Activated T-cell treated with anti-CD3 and anti-CD28 coated beads for 4 hours (primary cell): ENCODE measurements at places on chromosomes 2 and 18.

GRCh38 chr2:214765180-214765579 is 44.3 kb downstream of the BARD1 start:
- no peak for DNase-seq

DNA sequence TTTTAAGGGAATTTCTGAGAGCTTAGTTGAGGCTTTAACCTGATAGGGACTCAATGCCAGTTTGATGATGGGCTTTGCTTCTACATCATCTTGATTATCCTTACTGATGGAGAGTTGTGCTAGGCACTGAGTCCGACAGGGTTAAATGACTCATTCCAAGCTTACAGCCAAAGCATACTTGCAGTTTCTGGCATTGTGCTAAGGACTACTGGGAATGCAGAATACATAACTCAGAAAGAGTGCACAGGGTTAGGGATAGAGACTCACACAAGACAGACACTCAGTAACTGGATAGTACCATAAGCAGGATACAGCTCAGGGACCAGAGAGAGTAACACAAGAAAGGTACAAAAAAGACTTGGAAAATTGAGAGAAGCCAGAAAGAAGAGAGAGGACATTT is 94.1 kb upstream of the SLC14A2 start:
- DNase-seq: no peak

- DNase-seq: no peak
Measured at GRCh38 chr18:11956371-11957308, 24.7 kb upstream of the IMPA2 start.

- no peak for DNase-seq
Measured at GRCh38 chr2:190815226-190815625, 65.4 kb upstream of the GLS start.

DNA sequence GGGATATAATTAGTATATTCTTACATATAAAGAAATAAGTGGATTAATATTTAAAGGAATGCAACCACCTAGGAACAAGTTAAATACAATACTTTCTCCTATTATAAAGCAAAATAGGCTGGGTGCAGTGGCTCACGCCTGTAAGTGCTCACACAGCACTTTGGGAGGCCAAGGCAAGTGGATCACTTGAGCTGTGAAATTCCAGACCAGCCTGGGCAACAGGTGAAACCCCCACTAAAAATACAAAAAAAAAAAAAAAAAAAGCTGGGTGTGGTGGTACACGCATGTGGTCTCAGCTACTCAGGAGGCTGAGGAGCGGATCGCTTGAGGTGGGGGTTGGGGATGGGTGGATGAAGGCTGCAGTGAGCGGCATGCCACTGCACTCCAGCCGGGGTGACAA is 286.2 kb upstream of the EPC2 start:
- DNase-seq: no peak

DNA sequence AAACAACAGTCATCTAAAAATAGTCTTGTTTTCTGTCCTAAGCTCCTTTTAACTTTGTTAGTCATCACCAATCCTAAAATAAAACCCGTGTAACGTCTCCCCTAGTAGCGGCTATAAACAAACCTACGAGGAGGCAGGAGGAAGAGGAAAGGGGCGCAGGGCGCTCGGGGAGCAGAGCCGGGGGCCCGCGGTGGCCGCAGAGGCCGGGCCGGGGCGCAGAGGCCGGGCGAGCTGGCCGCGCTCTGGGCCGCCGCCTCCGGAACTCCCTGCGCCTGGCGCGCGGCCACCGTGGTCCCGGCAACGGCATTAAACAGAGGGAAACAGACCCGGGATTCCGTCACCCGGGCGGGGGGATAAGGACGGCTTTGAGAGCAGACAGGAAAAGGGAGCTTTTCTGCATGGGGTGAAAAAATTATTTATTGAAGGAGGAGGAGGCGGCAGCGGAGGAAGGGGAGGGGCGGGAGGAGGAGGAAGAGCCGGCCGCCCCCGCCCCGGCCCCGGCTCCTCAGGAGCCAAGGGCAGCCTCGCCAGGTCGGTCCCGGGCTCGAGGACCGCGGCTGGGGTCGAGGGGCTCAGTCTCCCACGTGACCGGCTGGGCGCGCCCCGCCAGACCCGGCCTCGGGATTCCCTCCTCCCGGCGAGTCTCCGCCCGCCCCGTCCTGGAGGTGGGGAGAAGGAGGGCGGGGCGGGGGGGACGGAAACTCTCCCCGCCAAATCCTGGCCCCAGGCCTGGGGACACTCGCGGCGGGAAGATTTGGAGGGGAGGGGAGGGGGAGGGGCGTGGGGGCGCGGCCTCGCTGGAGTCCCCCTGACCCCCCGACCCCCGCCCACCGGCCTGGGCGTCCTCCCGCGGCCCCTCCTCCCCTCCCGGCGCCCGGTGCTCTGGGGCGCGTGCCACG is 1.8 kb upstream of the NFATC1 start:
- no peak for DNase-seq

DNA sequence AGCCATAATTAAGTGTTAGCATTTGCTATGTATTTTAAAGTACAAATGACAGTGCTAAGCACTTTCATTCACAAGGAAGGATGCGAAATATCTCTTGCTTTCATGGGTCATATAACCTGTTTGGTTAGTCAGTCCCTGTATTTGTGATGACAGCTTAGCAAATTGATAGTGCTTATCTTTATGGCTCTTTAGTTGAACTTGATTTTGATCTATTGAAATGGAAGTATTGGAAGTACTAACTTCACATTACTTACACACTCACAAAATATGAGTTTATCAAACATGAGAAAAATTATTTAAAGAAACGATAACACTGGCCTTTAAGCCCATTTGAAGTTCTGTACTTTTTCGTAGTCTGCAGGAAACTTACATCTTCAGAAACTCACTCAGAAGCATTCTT is 97.4 kb upstream of the NEUROD1 start:
- DNase-seq: no peak

DNA sequence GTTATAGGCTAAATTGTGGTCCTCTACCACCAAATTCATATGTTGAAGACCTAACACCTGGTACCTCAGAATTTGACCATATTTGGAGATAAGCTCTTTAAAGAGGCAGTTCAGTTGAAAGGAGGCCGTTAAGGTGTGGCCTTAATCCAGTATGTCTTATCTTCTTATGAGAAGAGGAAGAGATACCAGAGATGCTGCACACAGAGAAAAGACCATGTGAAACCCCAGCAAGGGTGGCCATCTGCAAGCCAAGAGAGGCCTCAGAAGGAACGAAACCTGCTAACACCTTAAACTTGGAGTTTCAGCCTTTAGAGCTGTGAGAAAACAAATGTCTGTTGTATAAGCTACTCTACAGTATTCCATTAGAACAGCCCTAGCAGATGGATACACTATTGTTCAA is 528.1 kb upstream of the DCC start:
- DNase-seq: no peak

GRCh38 chr2:159266554-159266953 is 19.9 kb downstream of the WDSUB1 start:
- no peak for DNase-seq

- DNase-seq: no peak
Measured at GRCh38 chr2:100000915-100001707, 141.3 kb downstream of the AFF3 start.

DNA sequence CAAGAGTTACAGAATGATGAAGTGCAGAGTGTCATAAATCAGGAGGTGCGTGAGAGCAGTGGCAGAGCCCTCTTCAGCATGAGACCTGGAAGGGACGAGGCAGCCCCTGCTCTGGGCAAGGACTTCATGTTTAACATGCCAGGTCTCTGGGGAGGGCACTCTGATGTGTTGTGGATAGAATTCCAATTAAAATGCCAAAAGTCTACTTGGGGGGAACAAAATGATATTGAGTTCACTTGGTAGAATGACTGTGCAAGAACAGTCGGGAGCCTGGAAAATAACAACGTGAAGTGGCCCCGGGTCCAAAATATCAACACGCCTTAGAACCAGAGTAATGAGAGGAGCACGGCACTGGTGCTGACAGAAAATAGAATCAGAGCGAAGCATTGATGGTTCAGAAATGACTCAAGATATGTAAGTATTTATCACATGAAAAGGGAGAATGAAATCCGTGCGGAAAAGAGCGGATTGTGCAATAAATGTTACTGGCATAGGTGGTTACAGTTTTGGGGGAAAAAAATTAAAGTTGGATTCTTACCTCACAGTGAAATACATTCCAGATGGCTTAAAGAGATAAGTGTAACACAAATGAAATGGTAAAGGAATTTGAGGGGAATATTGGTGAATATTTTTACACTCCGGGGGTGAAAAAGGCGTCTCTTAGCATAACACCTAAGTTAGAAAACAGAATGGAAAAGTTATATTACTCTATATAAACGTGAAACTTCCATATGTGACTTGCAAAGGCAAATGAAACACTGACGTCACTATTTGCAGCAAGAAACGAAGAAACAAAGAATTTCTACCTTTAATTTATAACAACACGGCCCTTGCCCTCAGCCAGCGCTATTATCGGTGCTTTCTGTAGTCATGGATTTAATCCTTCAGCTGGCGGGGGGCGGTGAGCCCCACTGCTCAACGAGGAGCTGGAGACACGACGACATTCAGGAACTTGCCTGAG is 159.4 kb upstream of the TWIST2 start:
- DNase-seq: no peak

DNA sequence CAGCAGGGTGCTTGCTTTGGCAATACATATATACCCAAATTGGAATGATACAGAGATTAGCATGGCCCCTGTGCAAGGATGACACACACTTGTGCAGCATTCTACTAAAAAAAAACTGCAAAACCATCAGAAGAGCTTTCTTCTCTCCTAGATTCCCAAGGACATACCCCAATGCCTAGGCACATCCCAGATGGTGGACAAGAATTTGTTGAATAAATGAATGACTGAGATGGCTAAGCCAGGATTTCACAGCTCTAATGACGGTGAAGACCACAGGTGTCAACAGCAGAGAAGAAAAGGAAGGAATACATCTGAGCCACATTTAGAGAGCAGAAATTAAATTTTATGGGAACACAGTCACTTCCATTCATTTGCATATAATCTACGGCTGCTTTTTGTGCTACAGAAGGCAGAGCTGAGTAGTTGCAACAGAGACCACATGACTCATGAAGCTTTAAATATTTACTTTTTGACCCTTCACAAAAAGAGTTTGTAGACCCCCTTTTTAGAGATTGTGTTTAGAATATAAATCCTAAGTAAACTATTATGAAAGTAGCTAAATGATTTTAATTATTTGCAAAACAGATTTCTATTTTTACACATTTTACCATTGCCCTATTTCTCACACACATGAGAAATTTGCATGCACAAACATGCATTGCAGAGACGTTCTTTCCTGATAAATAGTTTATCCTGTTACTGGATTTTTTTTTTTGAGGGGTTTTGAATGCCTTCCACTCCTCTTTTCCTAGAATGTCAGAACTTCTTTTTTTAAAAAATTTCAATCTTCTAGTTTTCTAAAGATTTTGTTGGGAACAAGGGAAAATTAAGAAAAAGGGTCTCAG is 119.0 kb downstream of the PMAIP1 start:
- DNase-seq: no peak

GRCh38 chr2:127398239-127398590 is 10.4 kb upstream of the MAP3K2 start:
- DNase-seq: no peak

DNA sequence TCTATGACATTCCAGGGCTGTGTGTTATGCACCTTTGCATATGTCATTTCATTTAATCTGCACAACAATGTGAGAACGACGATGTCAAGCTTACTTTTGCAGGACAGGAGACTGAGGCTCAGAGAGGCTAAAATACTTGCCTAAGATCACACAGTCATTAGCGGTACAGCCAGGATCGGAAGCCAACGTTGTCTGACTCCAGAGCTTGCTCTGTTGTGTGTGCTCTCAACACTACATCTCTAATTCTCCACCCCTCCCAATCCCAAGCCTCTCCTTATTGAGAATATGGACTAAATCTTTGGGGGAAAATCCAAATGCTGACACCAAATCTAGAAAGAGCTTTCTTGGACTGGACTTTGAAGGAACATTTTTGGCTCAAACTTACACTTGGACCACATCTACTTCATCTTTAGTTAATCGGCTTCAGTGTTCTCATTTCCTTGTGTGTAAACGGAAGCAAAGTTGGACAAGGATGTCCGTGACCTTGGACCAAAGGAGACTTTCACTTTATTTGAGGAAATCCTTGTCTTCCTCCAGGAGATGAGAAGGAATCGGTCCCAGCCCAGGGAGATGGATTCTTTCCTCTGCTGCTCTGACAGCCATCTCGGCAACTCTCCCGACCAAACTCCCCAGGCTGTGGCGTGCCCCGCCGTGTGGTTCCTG is 242.4 kb downstream of the LPIN1 start:
- no peak for DNase-seq

- no peak for DNase-seq
Measured at GRCh38 chr2:182610231-182610630, 105.8 kb upstream of the DNAJC10 start.

GRCh38 chr18:26618135-26618534 is 69.8 kb upstream of the KCTD1 start:
- no peak for DNase-seq

- no peak for DNase-seq
Measured at GRCh38 chr2:180319586-180320405, 312.7 kb upstream of the CWC22 start.

- DNase-seq: no peak
Measured at GRCh38 chr2:149606251-149606811, 18.8 kb upstream of the MMADHC start.

DNA sequence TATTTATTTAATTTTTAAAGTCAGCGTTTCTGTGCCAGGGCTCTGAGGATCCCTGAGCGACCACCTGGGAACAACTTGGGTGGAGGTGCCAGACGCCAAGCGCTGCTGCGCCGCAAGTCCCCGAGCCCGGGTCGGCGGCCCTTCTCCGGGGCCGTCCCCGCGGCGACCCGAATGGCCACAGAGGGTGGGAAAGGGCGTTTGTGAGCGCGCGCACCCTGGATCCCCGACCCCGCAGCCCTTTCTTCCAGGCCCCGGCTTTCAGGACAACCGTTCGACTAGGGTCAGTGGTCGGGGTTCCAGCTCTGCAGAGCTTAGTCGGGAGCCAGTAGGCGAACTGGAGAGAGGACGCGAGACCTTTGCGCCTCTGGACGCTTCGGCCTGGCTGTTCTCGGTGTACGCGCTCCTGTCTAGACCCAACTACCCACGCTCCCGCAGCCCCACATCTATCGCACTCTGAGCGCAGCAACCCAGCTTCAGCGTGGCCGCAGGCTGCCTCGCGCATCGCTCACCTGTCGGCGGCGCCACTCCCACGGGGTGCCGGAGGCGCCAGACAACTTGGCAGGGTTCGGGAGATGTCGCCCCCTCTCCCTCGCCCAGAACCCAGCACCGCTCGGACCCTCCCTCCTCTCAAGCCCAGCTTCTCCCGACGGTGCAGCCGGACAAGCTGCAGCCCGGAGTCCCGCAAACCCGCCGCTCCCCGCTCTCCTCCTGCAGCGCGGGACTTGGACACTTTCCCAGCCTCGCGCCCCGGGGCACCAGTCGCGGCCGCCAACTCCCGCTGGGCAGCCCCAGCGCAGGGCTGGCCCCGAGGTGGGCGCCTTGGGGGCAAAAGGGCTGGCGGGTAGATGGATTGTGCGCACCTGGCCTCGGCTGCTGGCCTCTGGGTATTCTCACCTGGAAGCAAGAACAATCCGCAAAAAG is 758 bp downstream of the LYPD1 start:
- DNase-seq: no peak

- no peak for DNase-seq
Measured at GRCh38 chr2:118750959-118751565, 96.4 kb downstream of the EN1 start.
